ENCODE measurements at places on chromosomes 7 and 10.

GRCh38 chr10:101322266-101323108, 31.5 kb upstream of the BTRC start:
- peaks cover 11% of the 10 kb centered on the region for H3K27me3 ChIP-seq
- no peak for DNase-seq
- H3K4me3 ChIP-seq: no peak overlapping the region
- H3K27ac ChIP-seq: no peak overlapping the region
- no peaks in the 10 kb centered on the region for H3K36me3 ChIP-seq

GRCh38 chr10:57815949-57816348, 451.7 kb downstream of the IPMK start:
- H3K36me3 ChIP-seq: no peaks in the 10 kb centered on the region
- no peaks in the 10 kb centered on the region for H3K4me1 ChIP-seq
- H3K27me3 ChIP-seq: no peaks in the 10 kb centered on the region
- no peak for DNase-seq
- H3K27ac ChIP-seq: no peak overlapping the region

DNA sequence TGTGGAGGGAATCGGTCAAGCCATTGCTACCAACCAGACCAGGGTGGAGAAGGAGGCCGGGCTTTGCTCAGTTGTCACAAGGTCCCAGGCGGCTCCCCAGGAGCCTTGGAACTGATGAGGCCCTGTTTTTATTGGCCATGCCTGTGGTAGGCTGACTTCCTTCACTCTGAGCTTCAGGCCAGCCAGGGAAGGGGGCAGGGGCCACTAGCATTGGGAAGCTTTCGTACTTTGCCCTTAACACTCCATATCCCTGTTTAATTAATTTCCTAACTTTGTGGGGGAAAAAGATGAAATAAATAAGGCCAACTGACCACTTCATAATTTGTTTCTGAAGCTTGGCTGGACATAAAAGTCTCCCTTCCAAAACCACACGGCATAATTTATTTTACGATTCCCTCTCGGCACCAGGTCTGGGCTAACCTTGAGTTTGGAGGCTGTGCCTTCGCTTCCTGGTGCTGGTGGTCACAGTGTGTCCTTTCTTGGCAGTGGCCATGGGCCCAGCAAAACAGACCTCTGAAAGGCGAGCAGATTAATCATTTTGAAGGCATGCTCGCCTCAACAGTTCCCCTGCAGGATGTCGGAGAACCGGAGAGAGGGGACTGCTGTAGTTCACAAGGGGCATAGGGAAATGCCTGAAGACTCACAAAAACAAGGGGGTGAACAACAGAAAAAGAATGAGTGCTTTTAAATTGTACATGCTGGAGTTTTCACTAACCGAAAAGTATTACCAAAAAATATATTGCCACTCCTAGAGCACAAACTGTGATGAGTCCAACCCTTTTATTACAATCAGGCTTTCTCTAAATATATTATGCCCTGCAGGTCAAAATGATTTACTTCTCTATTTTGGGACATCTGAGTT, 966.0 kb downstream of the LRMDA start:
- no peaks in the 10 kb centered on the region for H3K4me1 ChIP-seq

DNA sequence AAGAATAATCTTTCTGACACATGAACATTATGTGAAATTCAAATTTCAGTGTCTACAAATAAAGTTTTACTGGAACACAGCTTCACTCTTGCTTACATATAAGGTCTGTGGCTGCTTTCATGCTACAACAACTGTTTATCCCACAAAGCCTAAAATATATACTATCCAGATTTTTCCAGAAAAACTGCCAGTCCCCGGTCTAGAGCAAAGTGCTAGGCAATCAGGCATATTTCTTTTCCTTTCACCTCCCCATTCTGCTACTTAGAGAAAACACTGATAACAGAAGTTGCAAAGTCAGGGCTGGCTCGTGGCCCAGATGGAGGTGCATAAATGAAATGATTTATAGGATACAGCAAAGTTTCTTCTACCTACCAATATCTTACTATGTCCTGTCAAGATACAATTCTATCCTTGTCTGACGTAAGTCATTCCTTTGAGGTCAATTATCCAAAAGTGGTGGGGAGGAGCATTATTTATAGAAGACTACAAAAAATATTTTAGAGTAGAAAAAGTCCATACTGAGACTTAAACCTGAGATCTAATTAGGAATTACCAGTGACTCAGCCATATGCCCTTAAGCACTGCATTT, 384.1 kb downstream of the NXPH1 start:
- no peak overlapping the region for H3K27ac ChIP-seq
- no peaks in the 10 kb centered on the region for H3K4me1 ChIP-seq
- DNase-seq: no peak

GRCh38 chr10:3043512-3044368, 23.6 kb upstream of the PFKP start:
- H3K27me3 ChIP-seq: peaks cover 16% of the 10 kb centered on the region
- no peak overlapping the region for H3K27ac ChIP-seq
- no peak overlapping the region for H3K4me3 ChIP-seq
- DNase-seq: peak; percentile 41
- H3K36me3 ChIP-seq: no peaks in the 10 kb centered on the region

DNA sequence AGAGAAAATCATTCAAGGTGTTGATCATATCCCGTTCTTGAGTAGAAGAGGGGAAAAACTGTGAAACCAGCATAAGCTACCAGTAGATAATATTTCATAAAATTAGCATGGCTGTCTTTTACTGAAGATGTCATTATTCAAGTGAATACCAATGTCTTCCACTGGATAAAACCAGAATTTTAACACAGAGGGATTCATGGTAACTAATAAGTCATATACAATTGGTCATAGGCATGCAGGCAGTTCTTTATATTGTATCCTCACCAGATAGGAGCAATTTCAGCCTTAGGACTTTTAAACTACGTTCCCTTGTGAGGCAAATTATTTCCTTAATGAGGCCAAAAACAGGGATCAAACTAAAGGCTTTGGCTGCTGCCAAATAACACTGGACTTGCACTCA, 202.3 kb upstream of the PITRM1 start:
- H3K36me3 ChIP-seq: no peaks in the 10 kb centered on the region
- no peak overlapping the region for H3K27ac ChIP-seq
- no peaks in the 10 kb centered on the region for H3K4me1 ChIP-seq
- no peak overlapping the region for H3K4me3 ChIP-seq
- no peak for DNase-seq
- H3K27me3 ChIP-seq: no peaks in the 10 kb centered on the region
